Smooth muscle cell of the pulmonary artery (primary cell): ENCODE measurements at places on chromosomes 3 and 15. TPM values are rescaled to one million over a fixed set of nuclear protein-coding genes. Genes with fewer than 3 reads are reported as not detected.

SOX2 gene
- 0.63 TPM in 1 of 2 replicates, not detected in the other for total RNA-seq

SLMAP gene
- total RNA-seq = 45.2 and 50.3 TPM in 2 replicates

DAZL gene
- total RNA-seq = not detected in 2 replicates

CCDC13 gene
- total RNA-seq = 0.26 and 0.36 TPM in 2 replicates

ZNF385D gene
- total RNA-seq = 1.2 and 8.9 TPM in 2 replicates

DNAH1 gene
- 4.2 and 5.5 TPM in 2 replicates for total RNA-seq

SNTN gene
- total RNA-seq = not detected in 2 replicates

TMEM212 gene
- not detected in 2 replicates for total RNA-seq

C2CD4B gene
- 0.72 and 0.89 TPM in 2 replicates for total RNA-seq

ALDH1L1 gene
- total RNA-seq = 0.07 and 0.96 TPM in 2 replicates

ATP2B2 gene
- total RNA-seq = not detected in 2 replicates

ERICH6 gene
- 0.03 and 0.07 TPM in 2 replicates for total RNA-seq

FNDC3B gene
- 252 and 258 TPM in 2 replicates for total RNA-seq

ADAMTS7 gene
- 18.8 and 35.3 TPM in 2 replicates for total RNA-seq

TMED3 gene
- total RNA-seq = 140 and 200 TPM in 2 replicates

GASK1A gene
- 0.69 and 2.4 TPM in 2 replicates for total RNA-seq

LRRIQ4 gene
- total RNA-seq = 0.07 TPM in 2 replicates

ZMYND10 gene
- 0.91 and 1.1 TPM in 2 replicates for total RNA-seq

ANKUB1 gene
- not detected in 2 replicates for total RNA-seq

WNT5A gene
- 12.4 and 80.7 TPM in 2 replicates for total RNA-seq

SH2D7 gene
- total RNA-seq = not detected in 2 replicates

CAMP gene
- total RNA-seq = not detected in 2 replicates

WDR49 gene
- 0.07 and 0.56 TPM in 2 replicates for total RNA-seq

SEMA3G gene
- 0.03 and 0.13 TPM in 2 replicates for total RNA-seq

ARRDC4 gene
- total RNA-seq = 5.5 and 54.2 TPM in 2 replicates

CILP gene
- total RNA-seq = 0.07 TPM in 2 replicates

FBXO40 gene
- total RNA-seq = not detected in 2 replicates

DUOXA2 gene
- total RNA-seq = not detected in 2 replicates

ANKRD34C gene
- not detected in 2 replicates for total RNA-seq

FAM174B gene
- total RNA-seq = 2.6 TPM in 2 replicates

PAQR9 gene
- 0.20 and 0.36 TPM in 2 replicates for total RNA-seq

STAC gene
- 23.2 and 28.2 TPM in 2 replicates for total RNA-seq
